ENCODE measurements at places on chromosomes 13 and 19. TPM values are rescaled to one million over a fixed set of nuclear protein-coding genes. Genes with fewer than 3 reads are reported as not detected.
A peak's percentile ranks its signal among the peaks of the same experiment; 100 is the strongest.

DNA sequence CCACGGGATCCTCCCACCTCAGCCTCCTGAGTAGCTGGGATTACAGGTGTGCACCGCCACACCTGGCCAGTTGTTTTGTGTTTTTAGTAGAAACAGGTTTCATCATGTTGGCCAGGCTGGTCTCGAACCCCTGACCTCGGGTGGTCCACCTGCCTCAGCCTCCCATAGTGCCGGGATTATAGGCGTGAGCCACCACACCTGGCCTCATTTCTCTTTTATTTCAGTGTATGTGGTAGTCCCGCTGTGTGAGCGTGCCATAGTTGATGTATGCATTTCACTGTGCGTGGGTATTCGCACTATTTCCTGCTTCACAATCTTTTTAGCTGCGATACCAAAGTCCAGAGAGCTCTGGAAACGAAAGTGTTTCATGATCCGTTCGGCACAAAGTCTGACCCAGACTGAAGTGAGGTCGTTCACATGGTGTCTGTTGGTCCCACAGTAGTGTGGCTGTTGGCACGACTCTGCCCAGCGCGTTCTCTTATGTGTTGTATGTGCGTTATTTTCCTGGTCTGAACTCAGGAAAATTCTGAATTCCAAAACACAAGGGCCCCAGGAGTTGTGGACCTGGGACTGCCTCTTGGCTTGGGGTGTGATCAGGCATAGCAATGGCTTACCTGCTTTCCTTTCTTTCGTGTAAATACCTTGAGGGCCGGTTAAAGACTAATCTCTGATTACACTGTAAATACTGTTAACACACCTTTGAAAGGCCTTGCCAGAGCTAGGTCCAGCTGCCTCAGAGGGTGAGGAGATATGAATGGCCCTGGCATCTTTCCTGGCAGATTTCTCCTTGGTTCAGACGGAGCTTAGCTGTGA lies 8.6 kb downstream of the EPN1 start:
- peaks cover 15% of the 10 kb centered on the region for H3K4me1 ChIP-seq
- peaks cover 27% of the 10 kb centered on the region for H3K36me3 ChIP-seq
- H3K4me3 ChIP-seq = no peak overlapping the region
- H3K27me3 ChIP-seq = peaks cover 9% of the 10 kb centered on the region
- no peak overlapping the region for H3K27ac ChIP-seq

DNA sequence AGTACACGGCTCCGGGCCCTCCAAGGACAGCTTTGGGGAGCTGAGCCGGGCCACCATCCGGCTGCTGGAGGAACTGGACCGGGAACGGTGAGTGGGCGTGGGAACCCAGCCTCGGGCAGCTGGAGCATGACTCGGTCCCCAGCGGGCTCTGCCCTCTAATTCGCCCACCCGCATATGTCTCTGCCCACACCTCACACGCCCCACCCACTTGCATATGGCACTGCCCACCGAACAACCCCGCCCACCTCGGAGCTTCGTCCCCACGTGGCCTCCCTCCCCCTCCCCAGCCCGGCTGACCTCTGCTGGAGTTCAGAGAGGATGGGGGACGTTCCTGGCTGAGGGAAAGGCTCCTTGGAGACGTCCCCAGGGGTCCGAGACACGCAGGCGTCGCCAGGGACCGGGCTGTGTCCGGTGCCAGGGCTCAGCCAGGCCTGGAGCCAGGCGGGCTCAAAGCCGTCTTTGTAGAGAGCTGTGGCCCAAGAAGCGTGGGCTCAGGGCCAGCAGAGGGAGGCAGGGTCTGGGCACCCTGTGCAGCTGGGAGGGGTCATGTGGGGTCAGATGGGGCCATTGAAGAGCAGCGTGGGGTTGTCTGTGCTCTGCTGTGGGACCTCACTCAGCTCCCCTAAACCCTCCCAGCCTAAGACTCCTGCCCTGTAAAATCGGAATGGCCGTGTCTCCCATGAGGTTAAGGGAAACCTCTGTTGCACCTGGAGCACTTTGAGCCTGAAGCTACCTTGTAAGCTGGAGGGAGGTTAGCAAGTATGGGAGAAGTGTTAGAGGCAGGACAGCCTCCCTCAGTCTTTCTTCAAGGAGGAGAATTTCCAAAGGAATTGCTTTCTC lies 3.8 kb downstream of the APC2 start:
- H3K27me3 ChIP-seq = peaks cover 22% of the 10 kb centered on the region
- H3K4me3 ChIP-seq = no peak overlapping the region
- no peak overlapping the region for H3K27ac ChIP-seq
- DNase-seq = no peak
- H3K36me3 ChIP-seq = peaks cover 5% of the 10 kb centered on the region

- DNase-seq = no peak
- H3K36me3 ChIP-seq = peaks cover 35% of the 10 kb centered on the region
- H3K27ac ChIP-seq = no peak overlapping the region
- H3K4me3 ChIP-seq = no peak overlapping the region
These were observed 6.5 kb downstream of the IGLON5 start for GRCh38 chr19:51317968-51318367.

Gene ANKLE1
- 2.3 TPM for total RNA-seq

Gene DLL3
- total RNA-seq = 42.7 TPM

GRCh38 chr13:57673197-57673596 lies 41.7 kb downstream of the PCDH17 start:
- no peaks in the 10 kb centered on the region for H3K4me1 ChIP-seq
- H3K27me3 ChIP-seq = no peaks in the 10 kb centered on the region
- no peak overlapping the region for H3K27ac ChIP-seq
- H3K36me3 ChIP-seq = no peaks in the 10 kb centered on the region
- H3K4me3 ChIP-seq = no peak overlapping the region

DNA sequence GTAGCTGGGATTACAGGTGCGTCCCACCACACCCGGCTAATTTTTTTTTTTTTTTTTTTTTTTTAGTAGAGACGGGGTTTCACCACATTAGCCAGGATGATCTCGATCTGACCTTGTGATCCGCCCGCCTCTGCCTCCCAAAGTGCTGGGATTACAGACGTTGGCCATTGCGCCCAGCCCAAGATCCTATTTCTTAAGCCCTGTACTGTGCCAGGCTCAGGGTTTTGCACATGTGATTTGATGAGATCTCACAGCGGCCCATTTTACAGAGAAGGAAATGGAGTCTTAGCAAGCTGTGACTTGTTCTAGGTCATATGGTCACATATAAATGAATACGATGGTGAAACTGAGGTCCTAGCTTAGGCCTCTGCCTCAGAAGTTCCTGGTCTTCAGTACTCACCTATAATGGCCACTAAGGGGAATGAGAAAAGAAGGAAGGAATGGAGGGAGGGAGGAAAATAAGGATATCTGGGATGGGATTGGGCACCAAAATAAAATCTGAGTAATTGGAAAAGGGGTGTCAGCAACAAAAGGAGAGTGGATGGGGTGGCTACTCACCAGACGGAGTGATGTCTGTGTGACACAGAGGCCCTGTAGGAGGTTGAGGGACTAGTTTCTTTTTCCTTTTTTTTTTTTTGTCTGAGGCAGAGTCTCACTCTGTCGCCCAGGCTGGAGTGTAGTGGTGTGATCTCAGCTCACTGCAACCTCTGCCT lies 1.3 kb downstream of the OSCAR start:
- peaks cover 4% of the 10 kb centered on the region for H3K27me3 ChIP-seq
- no peak overlapping the region for H3K27ac ChIP-seq
- no peak overlapping the region for H3K4me3 ChIP-seq
- DNase-seq = no peak

Gene KCNC3
- total RNA-seq = not detected

Gene MBD3L1
- not detected for total RNA-seq

DNA sequence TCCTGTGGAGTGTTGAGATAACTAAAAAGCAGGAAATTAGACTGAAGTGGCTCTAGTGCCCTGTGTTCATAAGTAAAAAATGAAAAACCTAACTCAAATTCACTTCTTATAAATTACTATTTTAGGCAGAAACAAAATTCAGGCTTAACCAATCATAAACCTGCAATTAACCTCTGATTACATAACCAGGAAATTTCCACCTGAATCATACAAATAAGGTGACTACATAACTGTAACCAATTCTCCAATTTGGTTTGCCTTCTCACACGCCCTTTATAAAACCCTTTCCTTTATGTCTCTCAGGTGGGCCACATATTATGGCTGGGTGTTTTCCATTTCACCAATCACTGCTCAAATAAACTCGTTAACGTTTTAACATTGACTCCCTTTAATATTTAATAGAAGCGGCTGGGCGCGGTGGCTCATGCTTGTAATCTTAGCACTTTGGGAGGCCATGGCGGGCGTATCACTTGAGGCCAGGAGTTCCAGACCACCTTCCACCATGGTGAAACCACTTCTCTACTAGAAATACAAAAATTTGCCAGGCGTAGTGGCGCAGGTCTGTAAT lies 22.9 kb upstream of the ZNF724 start:
- H3K27ac ChIP-seq = peak overlapping the region; percentile 91
- H3K4me1 ChIP-seq = peaks cover 13% of the 10 kb centered on the region
- no peak for DNase-seq
- peaks cover 8% of the 10 kb centered on the region for H3K36me3 ChIP-seq

Gene CCL25
- total RNA-seq = not detected

GRCh38 chr19:14085309-14085995 lies at the start of gene C19orf67:
C19orf67 (minus strand) TSS chr19:14085783; CDS start chr19:14085627, 156 bp downstream.
- no peak for DNase-seq
- H3K27ac ChIP-seq = no peak within 1 kb of the TSS
- peaks cover 12% of the 10 kb centered on the region for H3K36me3 ChIP-seq
- peaks cover 11% of the 10 kb centered on the region for H3K27me3 ChIP-seq
- H3K4me3 ChIP-seq = peak within 1 kb of the TSS; percentile 32

DNA sequence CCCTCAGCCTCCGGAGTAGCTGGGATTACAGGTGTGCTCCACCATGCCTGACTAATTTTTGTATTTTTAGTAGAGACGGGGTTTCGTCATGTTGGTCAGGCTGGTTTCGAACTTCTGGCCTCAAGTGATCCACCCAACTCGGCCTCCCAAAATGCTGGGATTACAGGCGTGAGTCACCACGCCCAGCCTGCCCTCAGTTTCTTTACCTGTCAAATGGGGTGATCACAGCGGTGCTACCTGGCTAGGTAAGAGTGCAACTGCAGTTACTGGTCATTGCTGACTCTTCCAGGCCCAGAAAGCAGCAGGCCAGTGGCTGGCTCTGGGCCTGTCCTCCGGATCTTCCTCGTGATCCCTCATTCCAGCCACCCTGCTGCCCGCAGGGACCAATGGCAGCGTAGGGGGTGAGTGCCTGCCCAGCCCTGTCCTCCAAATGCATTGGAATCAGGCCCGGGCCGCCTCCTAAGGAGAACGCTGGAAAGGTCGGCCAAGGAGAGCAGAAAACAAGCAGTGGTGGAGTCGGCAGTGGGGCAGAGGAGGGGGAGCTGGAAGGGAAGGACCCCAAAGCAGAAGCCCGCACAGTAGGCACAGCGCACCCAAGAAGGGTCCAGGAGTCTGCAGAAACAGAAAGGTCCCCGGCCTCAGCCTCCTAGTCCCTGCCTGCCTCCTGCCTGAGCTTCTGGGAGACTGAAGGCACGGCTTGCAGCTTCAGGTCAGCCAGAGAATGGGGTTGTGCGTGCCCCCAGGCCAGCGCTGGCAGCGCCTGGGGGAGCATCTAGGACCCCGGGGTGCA lies 1.8 kb upstream of the SLC27A1 start:
- peaks cover 27% of the 10 kb centered on the region for H3K4me1 ChIP-seq
- H3K27ac ChIP-seq = peak overlapping the region; percentile 91
- DNase-seq = no peak
- H3K27me3 ChIP-seq = peaks cover 9% of the 10 kb centered on the region
- H3K36me3 ChIP-seq = no peaks in the 10 kb centered on the region

Gene FLT3LG
- 1.4 TPM for total RNA-seq

Gene RFPL4A
- not detected for total RNA-seq
